Stimulated activated CD4-positive, alpha-beta T cell treated with anti-CD3 and anti-CD28 coated beads, Interleukin-1b, Interleukin-23, amount 100 ng/mL, for 4 hours (primary cell): ENCODE measurements at places on chromosomes 1 and 21.

- no peak for DNase-seq
These were observed 114.7 kb downstream of the ERG start for GRCh38 chr21:38383411-38384237.

DNA sequence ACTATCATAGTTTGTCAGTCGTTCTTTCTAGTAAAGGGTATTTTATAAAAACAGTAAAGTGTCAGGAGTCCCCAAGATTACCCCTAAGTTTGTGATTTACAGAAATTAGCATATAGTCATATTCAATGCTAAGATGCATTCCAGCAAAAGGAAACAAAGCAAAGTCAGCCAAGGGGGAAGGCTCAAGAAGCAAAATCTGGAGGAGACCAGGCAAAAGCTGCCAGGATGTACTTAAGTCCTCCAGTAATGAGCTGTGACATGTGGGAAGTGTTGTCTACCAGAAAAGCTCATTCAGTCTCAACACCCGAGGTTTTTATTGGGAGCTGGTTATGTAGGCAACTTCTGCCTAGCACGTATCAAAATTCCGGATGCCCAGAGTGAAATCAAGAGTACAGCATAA lies 373.4 kb upstream of the TMPRSS15 start:
- DNase-seq = no peak

DNA sequence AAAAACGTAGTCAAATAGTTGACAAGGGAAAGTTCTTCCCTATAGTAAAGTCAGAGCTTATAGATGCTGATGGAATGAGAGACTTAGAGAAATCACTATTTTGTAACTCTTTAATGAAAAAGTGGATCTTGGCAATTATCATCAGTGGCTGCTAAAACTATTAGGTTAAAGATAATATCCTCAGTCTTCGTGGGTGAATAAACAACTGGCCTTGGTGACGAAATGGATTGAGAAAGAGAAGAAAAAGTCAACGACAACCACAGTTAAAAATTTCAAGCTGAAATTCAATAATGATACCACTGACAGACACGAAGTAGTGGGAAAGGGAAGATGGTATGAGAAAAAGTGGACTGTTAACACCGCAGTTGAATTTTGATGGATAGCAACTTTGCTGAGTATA lies 90.0 kb upstream of the GNG4 start:
- no peak for DNase-seq

- DNase-seq = no peak
These were observed 27.7 kb downstream of the CHAF1B start for GRCh38 chr21:36412916-36413315.

DNA sequence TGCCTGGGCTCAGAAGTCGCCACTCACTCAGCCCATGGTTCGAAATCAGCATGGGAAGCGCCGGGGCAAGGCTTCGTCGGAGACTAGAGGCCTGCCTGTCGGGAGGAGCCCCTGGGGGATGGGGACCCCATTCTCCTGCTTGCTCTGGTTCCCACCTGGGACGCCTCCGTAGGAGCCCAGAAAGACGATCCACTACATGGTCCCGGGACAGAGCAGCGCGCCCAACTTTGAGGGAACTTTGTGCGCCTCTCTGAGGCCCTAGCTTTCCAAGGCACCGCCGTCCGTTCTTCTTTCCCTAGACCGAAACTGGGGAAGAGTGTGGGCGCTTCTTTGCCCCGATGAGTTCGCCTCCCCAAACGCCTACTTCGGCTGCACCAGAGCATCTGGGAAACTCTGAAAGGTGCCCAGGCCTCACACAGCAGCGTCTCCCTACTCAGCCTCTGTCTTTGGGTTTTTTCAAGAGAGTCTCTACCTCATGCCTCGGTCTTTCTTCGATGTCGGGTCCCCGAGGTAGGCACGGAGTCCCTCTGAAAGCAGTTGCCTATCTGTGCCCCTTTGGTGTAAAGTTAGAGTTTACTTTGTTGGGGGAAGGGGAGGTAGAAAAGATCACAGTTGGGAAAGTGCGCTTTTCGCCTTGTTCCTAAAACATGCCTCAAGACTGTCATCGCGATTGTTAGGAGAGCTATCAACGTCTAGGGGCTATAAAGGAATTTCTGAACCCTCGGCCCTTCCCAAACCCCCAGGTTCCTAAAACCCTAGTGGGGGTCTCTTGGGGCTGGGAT lies 14.0 kb downstream of the NR5A2 start:
- no peak for DNase-seq

- no peak for DNase-seq
These were observed 96.8 kb upstream of the C1orf21 start for GRCh38 chr1:184289825-184290550.

GRCh38 chr1:93904228-93904627 lies 5.0 kb downstream of the GCLM start:
- DNase-seq = no peak

- peak; percentile 91 for DNase-seq
These were observed 28.3 kb downstream of the EIF2D start for GRCh38 chr1:206583707-206584648.

- DNase-seq = no peak
These were observed 44.8 kb upstream of the TBX15 start for GRCh38 chr1:119032986-119033385.

- no peak for DNase-seq
These were observed 25.1 kb downstream of the COL6A2 start for GRCh38 chr21:46122758-46123683.

DNA sequence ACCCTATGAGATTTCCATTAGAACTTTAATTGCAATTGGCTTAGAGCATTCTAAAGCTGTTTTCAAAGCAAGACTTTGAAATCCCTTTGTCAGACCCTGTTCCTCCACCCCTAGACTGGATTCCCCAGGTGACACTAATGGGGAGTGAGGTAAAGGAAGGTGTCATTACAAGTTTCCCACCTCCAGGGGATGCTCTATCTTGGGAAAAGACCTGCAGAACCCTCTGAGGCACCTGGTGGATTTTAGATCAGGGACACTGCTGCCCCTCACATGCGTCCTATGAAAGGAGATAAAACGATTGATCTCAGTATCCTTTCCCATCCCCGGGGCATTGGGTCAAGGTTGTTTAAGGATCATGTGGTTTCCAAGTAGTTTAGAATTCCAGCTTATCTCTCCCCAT lies 80.3 kb upstream of the RGS4 start:
- DNase-seq = no peak

DNA sequence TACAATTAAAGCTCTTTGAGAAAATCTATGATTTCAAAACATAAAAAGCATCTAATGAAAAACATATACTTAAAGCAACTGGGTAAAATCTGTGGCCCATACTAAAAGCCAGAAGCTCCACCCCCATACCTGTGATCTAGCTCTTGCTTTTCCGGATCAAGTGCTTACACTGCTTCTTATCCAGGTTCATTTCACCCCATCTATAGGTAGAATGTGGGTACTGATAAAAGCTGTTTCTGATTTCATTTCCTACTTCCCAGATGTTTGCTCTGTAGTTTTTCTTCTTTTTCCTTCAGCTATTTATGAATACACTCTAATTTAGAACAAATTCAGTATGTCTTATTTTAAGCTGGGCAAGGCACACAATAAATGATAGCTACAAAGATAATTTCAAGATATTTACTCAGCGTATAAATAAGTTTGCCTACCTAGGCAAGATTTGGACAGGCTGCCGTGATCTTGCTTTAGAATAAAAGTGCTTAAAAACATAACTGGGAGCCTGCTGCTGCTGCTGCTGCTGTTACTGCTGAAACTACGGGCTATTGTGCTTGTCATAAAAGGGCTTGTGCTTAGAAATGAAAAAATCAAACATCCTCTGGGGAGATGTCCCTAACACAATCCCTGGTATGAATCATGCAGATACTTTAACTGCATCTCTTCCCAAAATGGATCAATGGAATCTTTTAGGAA lies 2.1 kb downstream of the SIPA1L2 start:
- no peak for DNase-seq

DNA sequence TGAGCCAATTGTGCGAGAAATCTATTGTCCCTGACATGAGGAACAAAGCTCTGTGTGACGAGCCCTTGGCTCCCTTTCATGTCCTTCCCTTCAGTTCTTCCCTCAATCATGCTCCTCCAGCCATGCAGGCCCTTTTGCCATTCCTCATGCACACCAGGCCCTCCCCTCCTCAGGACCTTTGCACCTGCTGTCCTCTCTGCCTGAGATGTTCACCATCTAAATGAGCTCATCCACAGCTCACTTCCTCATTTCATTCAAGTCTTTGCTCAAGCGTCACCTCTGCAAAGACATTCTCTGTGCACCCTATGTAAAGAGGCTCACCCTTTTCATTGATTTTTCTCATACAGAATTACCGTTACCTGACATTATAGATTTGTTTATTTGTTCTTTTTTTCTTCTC lies 43.7 kb downstream of the C8B start:
- no peak for DNase-seq

DNA sequence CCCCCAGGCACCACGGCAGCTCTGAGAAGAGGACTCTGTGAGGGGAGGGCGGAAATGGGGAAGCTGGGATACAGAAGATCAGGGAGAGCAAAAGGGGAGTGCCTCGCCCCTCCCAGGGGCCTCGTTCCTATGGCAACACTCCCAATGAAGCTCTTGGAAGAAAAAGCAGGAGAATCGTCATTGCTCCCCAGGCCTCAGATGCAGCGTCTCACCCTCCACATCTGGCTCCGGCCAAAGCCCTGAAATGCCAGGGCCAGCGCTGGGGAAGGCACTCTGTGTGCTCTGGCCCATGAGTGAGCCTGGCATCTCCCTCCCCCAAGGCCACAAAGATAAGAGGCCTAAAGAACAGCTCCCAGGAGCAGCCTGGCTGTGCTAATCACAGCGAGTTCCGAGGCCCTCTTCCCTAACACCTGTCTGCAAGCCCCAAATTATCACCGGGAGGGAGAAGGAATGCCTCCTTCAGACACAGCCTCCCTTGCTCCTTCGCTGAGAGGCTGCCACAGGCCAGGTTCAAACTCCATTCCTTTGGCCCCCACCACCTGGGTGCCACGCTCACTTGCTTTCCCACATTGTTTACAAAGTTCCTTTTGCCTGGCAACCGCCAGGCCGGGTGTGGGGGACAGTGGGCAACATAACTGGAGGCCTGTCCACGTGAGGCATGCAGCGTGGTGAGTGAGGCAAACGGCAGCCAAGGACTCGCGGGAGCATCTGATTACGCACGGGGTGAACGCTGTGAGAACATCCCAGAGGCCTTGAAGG lies 27.8 kb downstream of the ECE1 start:
- no peak for DNase-seq
